ENCODE measurements at places on chromosomes 5 and 9.

GRCh38 chr9:93664549-93665120 is 88.3 kb downstream of the PHF2 start:
- no peak for DNase-seq

GRCh38 chr5:36928947-36929346 is 52.4 kb downstream of the NIPBL start:
- DNase-seq: peak; percentile 8

GRCh38 chr9:78365748-78366697 is 69.1 kb downstream of the PSAT1 start:
- peak; percentile 35 for DNase-seq

DNA sequence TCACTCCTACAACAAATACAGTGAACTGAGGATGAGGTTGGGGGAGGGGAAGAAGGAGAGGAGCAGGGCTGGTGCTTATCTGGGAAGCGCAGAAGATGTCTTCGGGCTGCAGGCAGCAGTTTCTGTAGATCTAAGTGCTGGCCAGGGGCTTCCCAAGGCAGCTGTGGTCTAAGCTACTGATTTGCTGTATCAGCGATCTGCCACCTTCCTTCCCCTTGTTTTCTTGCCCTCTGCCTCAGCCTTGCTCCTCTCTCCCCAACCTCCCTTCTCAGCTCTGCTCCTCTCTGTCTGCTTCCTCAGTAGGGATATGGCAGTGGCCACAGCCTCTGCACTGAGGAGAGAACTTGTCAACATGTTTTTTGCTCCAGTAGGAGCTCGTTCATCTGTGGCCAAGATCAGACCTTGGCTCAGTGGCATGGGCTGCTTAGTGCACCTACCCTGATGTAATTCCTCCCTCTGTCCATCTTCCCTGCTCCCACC is 42.8 kb upstream of the IL6ST start:
- DNase-seq: no peak

GRCh38 chr5:172646716-172647285 is 5.7 kb downstream of the NEURL1B start:
- DNase-seq: no peak

DNA sequence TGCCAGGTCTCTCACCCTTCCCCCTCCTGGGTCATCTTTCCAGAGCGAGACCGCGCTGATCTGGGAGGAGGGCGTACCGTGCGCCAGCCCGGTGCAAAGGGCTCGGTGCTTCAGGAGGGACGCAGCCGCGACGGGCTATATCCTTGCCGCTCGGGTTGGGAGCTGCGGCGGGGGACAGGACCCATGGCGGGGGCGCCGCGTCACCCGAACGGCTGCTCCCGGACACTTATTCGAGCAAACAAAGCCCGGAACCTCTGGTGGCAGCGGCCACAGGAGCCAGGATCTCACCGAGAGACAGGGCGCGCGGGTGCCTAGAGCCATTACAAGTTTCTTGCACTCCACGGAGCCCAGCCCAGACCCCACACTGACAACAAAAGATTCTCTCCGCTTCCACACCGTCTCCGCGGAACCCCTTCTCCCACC is 1.3 kb downstream of the SEMA6A start:
- peak; percentile 34 for DNase-seq

DNA sequence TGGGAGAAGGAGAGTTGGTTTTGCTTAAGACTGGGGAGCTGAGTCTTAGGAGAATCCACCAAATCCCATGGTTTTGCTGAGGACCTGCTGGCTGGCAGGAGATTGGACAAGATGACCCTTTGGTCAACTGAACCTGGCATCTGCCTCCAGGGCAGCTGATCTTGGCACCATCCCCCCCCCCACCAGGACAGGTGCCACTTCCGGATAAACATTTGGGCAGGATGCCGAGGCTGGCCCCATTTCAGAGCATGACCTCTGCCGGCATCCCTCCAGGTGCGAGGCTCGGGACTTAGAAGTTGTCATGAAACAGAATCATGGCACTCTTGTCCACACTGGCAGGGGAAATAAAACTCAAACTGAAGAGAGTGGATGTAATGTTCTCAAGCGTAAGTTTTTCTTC is 165.6 kb downstream of the MACROH2A1 start:
- DNase-seq: no peak

GRCh38 chr5:65395526-65396155 is 86.1 kb downstream of the ADAMTS6 start:
- no peak for DNase-seq

- DNase-seq: no peak
These were observed 191.5 kb upstream of the GNA14 start for GRCh38 chr9:77839459-77840140.

DNA sequence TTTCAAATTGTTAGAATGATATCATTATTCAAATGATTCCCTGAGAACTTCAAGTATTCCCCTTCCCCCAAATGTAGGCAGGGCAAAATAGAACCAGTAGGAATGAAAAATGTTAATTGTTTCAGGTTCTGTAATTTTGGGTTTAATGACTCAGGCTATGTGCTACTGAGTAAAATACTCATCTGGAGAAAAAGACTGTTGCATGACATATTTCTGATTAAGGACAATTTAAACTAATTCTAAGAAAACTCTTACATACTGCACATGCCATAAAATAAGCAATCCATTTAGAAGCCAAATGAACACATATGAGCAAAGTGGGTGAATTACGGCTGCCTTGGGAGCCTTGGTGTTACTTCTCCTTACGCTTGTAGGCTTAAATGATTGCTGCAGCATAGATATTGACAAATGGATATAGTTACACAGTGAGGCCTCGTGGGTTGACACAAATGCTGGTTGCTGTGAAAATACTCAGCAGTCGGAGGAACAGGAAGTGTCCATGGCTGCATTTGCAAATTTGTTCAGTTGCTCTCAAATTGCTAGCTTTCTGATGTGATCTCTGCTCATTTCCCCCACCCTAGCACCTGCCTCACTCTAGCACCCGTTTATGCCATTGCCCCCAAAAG is 174.9 kb upstream of the DMAC1 start:
- DNase-seq: no peak

- DNase-seq: no peak
These were observed 11.9 kb upstream of the TBC1D9B start for GRCh38 chr5:179919487-179920060.

GRCh38 chr9:127991017-127991756 is 10.4 kb upstream of the EEIG1 start:
- peak; percentile 55 for DNase-seq

- no peak for DNase-seq
These were observed 1283.0 kb upstream of the NUDT12 start for GRCh38 chr5:104845541-104845940.

DNA sequence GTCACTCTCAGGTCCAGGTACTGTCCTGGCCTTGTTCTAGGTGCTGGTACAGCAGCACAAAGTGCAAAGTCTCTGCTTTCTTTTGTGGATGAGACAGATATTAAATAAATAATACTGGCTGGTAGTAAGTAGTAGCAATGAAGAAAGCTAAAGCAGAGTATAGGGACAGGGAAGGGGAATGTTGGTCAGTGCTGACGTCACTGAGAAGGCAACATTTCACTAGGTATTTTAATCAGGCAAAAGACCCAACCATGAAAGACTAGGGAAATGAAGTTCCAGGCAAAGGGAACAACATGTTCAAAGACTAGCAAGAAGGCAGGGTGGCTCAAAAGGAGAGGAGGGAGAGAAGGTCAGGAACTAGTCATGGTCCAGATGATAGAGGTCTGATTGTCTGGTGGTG is 388.2 kb downstream of the YTHDC2 start:
- DNase-seq: no peak

- no peak for DNase-seq
These were observed 152.8 kb upstream of the TRPC7 start for GRCh38 chr5:136518174-136518573.

GRCh38 chr9:35712762-35713400 is 19.1 kb downstream of the TLN1 start:
- no peak for DNase-seq

DNA sequence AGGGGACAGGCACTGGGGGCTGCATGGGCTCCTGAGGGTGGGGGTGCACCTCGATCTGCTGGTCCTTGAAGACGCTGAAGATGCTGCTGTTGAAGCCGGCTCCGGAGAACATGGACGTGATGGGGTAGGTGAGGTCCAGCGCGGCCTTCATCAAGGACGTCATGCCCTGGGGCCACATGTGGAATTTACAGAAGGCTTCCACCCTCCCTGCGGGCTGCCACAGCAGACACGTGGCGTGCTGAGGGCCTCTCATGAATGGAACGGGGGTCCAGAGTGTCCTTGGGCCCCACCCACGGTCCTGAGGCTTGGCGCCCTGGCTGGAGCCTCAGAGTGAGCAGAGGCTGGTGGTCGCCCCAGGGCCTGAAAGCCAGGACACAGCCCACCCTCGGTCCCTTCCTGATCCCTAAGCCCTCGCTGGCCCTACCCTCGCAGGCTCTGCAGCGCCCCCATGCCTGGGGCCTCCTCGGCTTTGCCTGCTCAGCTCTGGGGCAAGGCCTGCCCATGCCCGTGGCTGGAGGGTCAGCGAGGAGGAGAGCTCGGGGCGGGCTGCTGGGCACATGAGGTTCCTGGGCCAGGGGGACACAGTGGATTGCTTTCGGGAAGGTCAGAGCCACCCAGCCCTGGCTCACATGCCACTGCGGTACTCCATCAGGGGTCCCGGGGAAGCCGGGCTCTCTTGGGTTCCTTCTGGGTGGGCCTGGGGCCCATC is 5.3 kb upstream of the NSMF start:
- DNase-seq: no peak

DNA sequence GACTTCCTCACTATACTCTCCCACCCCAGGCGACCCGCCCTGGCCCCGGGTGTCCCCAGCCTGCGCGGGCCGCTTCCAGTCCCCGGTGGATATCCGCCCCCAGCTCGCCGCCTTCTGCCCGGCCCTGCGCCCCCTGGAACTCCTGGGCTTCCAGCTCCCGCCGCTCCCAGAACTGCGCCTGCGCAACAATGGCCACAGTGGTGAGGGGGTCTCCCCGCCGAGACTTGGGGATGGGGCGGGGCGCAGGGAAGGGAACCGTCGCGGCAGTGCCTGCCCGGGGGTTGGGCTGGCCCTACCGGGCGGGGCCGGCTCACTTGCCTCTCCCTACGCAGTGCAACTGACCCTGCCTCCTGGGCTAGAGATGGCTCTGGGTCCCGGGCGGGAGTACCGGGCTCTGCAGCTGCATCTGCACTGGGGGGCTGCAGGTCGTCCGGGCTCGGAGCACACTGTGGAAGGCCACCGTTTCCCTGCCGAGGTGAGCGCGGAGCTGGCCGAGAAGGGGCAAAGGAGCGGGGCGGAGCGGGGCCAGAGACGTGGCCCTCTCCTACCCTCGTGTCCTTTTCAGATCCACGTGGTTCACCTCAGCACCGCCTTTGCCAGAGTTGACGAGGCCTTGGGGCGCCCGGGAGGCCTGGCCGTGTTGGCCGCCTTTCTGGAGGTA is 2.1 kb downstream of the CA9 start:
- no peak for DNase-seq
